ENCODE measurements at places on chromosomes 6 and 20.

- DNase-seq: no peak
Observed at GRCh38 chr6:52143551-52143950, 42.6 kb upstream of the IL17A start.

DNA sequence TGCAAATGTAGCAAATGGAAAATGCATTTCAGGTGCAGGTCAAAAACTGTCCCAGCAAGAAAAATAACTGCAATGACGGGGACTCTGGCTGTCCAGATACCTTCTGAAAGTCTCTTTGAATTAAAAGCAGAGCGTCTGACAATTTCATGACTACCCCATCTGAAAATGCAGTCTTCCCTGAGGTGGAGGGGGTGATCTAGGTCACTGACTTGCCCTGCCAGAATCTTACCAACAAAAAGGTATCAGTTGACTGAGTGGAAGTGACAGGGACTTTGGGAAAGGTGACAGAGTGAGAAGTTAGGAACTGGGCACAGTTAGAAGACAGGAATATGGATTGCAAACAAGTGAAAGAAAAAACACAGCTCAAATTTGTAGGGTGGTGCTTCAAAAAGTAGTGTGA lies 402.2 kb downstream of the DHX35 start:
- DNase-seq: no peak

DNA sequence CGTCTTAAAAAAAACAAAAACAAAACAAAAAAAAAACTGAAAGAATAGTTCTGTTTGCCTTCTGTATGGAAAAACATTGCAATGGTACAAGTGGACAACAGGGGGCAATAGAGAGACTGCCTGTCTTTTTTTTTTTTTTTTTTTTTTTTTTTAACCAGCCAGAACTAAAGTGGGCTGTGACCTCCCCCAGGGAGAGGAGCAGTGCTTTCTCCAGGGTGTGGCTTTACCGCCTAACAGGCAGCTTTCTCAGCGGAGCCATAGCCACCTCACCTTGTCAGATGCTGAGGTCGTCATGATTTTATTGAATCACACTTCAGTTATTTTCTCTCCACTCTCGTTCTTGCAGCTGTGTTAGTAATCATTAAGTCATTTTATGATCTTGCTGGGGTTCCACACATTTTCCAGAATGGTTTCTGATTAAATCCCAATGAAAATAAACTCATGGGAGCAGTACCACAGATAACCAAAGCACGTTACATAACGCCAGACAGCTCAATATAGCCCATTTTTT lies 78.4 kb downstream of the GMPR start:
- no peak for DNase-seq

- DNase-seq: no peak
Observed at GRCh38 chr6:142944124-142945048, 590 bp downstream of the HIVEP2 start.

GRCh38 chr6:113562248-113562647 lies 294.9 kb upstream of the MARCKS start:
- DNase-seq: no peak

- DNase-seq: no peak
Observed at GRCh38 chr6:153831350-153832078, 207.5 kb upstream of the OPRM1 start.

DNA sequence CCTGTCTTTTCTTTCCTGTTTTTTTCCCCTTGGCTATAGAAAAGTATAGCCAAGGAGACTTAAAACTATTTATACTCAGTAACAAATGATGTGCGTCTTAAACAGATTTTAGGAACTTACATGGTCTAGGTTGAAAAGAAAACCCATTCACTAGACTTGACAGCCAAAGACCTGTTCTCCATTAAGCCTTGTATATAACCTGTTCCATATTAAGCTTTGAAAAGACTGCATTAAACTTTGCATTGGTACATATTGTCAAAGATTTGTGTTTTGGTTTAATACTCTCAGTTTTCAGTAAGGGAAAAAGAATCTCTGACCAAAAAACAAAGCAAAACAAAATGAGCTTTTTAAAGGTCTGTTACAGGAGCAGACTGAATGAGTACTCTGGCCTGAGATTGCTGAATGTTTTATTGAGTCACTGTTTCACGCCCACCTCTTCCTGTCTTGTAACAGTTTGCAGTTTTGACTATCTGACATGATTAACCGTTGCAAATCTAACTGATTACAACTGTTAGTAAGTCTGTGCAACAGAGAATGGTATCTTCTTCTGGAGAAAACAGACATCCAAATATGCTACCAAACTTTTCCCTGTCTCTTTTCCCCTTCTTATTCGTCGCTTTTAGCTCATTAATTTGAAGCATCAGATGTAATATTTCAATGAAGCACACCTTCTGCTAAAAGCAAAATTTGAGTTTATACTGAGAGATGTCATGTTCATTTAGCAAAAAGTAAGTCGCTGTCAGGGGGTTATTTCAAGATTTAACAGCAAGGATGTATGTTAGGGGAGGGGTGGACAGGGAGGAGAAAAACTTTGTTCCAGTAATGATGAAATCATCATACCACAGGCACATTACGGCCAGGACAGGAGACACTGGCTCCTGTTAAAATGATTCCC lies 59.1 kb upstream of the SUPT3H start:
- no peak for DNase-seq

- no peak for DNase-seq
Observed at GRCh38 chr6:127255286-127255685, 11.4 kb upstream of the RNF146 start.

GRCh38 chr6:14822012-14822553 lies 423.8 kb upstream of the JARID2 start:
- DNase-seq: no peak

DNA sequence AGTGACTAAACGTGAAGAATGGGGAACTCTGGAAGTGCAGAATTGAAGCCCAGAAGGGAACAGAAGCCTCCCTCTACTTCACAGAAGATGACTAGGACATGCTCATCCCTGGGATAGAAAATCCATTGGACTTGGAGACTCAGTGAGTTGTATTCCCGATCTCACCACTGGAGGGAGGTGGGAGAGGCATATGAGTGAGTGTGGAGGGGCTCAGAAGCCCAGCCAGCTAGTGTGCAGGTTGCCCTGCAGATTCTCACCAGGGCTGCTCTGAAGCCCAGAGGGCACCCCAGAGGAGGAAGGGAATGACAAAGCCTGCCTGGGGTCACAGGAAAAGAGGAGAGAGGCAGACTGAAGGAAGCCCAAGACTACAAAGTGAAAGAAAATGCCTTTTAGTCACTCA lies 42.1 kb upstream of the HLA-E start:
- no peak for DNase-seq

DNA sequence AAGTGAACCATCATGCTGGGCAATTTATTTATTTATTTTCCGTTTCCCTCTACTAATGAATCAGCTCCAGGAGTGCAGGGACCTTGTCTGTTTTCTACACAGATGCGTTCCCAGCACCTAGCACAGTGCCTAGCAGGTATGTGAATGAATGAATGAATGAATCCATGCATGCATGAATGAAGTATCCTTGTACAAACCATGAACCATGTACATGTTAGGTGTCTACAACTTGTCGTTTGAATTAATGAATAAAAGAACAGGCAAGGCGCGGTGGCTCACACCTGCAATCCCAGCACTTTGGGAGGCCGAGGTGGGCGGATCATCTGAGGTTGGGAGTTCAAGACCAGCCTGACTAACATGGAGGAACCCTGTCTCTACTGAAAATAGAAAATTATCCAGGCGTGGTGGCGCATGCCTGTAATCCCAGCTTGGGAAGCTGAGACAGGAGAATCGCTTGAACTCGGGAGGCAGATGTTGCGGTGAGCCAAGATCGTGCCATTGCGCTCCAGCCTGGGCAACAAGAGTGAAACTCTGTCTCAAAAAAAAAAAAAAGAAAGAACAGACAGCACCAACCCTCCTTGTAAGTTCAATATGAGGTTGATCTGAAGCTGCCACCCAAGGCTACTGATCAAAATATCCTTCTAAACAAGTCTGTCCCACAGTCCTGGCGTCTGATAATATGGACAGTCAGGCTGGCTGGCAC lies 27.3 kb upstream of the SLC9A8 start:
- DNase-seq: no peak

DNA sequence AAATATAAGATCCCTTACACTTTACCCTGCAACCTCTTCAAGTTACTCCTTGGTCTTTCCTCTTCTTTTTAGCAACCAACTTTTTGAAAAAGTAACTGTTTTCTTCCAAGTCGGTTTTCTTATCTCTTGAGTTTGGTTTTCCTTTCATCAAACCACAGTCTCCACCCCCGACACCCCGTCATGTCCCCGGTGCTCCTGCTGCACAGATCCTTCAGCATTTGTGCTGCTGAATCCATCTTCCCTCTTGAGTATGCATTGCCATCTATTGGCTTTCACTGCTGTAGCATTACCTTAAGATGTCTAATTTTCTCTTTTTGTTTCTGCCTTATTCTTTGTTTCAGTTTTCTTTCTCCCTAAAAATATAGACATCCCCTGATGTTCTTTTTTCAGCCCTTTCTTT lies 11.9 kb upstream of the TNFRSF21 start:
- DNase-seq: no peak

DNA sequence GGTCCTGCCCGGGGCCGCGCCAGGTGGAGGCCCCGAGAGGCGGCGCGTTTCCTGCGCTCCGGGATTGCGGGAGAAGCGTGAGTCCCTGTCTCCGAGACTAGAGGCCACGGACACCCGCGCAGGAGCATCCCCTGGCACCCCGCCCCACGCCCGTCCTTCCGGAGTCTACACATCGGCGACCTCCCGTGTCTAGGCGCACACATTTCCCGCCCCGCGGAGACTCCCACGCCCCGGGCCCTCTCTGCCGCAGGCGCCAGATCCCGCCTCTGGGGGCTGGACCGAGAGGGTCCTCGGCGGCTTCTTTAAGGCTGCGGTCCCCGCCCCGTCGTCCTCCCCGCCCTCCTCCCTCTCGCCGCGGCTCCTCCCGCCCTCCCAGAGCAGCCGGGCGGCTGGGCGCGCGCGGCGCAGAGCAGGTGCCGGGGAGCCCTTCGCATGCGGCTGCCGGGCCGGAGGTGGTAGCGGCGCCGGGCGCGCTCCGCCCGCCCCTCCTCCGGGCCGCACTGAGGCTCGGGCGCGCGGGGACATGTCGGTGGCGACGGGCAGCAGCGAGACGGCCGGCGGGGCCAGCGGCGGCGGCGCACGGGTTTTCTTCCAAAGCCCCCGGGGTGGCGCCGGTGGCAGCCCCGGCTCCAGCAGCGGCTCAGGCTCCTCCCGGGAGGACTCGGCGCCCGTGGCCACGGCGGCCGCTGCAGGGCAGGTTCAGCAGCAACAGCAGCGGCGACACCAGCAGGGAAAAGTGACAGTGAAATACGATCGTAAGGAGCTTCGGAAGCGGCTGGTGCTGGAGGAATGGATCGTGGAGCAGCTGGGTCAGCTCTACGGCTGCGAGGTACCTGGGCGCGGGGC lies at the start of gene PPP1R14C:
TSS of gene PPP1R14C (plus strand) at position 375 of the 846 bp plus-strand sequence. CDS start at position 524, 149 bp downstream.
- no peak for DNase-seq

Measured in epithelial cell of prostate (primary cell).